ENCODE measurements at places on chromosomes 5 and 9.

DNA sequence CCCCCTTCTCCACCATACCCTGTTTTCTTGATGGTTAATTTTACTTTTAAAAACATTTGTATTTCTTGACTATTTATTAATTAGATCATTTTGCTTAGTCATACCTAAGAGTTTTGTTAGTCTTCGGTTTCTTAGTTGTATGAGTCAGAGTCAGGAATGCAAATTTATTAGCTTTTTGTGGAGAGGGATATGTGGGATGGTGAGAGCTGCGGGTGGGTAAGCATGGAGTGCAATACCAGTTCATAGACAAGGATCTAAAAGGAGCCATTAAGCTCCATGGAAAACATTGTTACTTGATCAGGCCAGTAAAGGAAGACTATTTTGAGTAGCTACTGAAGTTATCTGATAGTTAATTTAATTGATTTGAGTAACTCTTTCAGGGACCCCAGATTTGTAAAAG lies 77.5 kb downstream of the ZSWIM6 start:
- DNase-seq: no peak

DNA sequence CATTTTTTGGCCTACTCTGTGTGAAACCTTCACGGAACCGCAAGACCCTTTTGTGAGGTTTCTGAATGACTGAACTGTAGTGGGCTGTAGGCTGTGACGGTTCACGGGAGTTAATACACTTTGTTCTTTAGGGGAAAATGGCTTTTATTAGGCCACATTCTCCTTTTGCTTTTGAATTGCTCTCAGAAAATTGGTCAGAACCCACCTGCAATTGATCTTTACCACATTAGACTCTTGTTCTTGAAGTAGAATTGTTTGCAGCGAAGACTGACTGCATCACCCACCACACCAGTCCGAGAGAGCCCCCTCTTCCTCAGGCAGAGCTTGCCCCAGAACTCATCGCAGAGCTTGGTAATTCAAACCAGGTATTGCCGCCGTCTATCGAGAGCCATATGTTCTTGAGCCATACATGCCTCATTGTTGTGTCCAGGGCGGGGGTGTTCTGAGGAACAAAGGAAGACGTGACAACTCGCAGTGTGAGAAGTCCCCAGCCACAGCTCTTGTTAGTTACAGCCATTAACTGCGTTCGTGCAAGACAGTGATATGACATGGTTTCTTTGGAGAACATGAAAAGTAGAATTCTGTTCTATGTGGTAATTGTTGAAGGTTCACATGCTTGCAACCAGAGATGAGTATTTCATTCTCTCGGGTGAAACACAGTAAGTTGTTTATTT lies 166.4 kb upstream of the OTULINL start:
- peak; percentile 73 for DNase-seq

DNA sequence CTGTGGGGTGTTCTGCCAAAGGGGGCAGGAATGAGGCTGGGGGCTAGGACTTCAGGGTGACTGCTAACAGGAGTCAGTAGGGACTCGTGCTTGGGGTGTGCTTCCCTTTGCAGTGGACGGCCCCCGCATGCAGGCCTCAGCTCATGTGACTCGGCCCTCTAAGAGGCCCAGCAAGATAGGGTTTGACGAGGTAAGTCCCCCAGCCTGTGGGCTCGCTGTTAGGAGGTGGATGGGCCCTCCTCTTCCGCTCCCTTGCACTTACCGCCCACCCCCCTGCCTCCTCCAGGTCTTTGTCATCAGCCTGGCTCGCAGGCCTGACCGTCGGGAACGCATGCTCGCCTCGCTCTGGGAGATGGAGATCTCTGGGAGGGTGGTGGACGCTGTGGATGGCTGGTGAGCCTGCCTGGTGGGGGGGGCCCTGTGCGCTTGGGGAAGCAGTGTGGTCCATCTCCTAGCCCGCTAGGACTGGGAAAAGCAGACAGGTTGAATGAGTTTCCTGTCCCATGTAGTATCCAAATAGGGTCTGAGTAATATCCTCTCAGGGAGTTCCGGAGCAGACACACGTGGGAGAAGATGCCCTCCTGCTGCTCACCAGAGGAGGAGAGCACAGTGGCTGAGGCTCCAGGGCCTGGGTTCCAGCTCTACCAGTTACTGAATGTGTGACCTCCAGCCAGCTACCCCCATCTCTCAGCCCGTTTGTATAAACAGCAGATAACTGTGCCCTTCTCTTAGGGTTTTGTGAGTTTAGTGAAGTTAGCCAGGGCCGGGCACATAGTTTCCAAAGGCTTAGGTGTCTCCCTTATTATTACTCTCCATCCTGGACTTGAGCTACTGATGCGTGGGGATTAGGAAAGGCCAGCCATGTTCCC lies 8.2 kb downstream of the CERCAM start:
- DNase-seq: no peak

GRCh38 chr5:101643794-101644193 lies 652.3 kb downstream of the SLCO4C1 start:
- DNase-seq: no peak

- DNase-seq: no peak
These were observed 113.7 kb downstream of the FGF18 start for GRCh38 chr5:171533153-171533552.

DNA sequence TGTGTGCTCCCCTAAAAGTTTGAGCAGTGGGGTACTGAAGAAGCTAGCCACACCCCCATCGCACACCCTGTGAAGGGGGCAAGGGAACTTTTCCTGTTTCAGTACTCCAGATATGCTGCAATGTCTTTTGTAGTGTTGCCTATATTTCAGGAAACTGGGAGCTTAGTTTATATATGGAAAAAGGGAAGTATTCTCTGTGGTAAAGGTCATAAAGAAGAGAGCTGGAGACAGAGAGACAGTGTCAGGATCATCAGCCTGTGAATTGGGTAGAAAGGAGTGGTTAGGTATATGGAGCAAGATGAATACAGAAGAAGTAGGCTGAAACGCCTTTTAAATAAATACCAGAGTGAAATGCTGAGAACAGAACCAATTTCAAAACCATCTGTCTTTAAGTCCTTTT lies 82.2 kb upstream of the C9orf72 start:
- DNase-seq: no peak

All from activated CD8-positive, alpha-beta memory T cell treated with anti-CD3 and anti-CD28 coated beads, Interleukin-2, amount 50 U/mL, for 48 hours (primary cell).